NCI-H2029 treated with DMSO at 0.1 percent for 48 hours (cell line): ENCODE measurements at places on chromosomes 7 and 10.

DNA sequence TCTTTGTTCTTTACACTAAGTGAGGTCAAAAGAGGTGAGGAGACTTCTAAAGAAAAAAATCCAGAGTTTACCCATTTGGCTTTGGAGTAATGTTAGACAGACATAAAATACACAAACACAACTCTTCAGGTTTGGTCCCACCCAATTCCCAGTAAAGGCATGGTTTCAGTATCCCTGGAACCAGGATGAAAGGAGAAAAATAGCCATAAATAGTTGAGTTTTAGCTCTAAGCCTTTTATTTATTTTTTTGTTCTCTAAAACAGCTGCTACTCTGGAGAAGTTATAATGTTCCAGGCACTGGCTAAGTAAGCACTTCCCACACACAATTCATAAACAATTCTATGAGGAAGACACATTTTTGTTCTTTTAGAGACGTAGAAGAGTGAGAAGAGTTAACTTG, 4.0 kb downstream of the ABCB1 start:
- no peak for DNase-seq

DNA sequence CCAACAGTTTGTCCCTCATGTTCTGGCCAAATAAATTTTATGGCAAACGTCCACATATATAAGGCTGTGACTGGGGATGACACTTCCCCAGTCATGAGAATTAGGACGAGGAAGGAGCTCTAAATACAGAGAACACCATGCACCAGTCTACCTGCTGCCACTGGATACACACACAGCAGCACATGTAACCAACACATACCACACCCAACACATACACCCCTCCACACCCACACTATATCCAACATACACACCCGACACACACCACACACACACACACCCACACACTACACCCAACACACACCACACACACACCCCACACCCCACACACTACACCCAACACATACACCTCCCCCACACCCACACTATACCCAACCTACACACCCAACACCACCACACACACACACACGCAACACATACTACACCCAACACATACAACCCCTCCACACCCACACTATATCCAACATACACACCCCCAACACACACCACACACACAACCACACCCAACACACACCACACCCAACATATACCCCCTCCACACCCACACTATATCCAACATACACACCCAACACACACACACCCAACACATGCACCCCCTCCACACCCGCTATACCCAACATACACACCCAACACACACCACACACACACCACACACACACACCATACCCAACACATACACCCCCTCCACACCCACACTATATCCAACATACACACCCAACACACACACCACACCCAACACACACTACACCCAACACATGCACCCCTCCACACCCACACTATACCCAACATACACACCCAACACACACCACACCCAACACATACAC, 74.1 kb downstream of the HIPK2 start:
- peak; percentile 47 for DNase-seq

DNA sequence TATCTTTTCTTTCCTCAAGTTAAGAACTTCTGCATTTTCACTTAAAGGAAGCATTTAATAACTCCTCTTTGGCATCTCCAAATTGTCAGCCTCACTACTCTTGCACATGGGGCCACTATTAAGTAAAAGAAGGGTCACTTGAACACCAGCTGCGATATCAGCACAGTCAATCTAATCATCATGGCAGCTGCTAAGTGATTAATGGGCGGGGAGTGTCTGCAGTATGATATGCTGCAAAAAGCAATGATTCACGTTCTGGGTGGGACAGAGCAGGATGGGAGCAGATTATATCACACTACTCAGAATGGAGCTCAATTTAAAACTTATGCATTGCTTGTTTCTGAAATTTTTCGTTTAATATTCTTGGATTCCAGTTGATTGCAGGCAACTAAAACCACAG, 447.4 kb upstream of the PFKP start:
- no peak for DNase-seq

- DNase-seq, result no peak
Measured at GRCh38 chr10:98423691-98424120, 8.7 kb upstream of the PYROXD2 start.

DNA sequence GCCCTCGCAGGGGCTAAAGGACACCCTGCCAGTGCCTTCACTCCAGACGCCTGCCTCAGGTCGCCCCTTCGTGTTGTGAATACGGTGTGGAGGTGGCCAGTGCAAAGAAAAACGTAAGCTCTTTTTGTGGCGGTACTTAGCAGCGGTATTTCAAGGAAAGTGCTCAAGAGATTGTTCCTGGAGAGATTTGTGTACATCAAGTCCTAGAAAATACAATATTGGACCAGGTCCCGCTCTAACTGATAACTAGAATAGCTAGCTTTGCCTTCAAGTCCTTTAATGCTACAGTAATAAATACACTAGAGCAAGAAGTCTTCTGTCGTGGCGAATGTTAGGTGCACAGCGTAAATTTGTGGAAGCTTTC, 689 bp downstream of the PLCE1 start:
- DNase-seq, result no peak

DNA sequence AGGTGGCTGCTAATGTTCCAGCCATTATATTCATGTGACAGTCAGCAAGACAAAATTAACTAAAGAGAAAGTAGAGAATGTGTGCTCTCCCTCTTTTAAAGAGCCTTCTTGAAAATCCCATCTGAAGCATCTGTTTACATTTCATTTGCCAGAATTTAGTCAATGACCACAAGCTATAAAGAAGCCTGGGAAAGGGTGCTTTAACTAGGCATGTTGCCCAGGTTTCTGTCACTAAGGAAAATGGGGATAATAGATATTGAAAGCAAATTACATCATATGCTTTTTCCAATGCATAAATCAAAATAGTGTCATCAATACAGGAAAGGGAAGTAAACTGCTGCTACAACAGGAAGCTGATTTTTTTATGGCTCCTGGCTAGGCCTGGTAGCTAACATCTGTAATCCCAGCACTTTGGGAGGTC, 67.7 kb downstream of the ELAPOR2 start:
- DNase-seq, result peak; percentile 86

DNA sequence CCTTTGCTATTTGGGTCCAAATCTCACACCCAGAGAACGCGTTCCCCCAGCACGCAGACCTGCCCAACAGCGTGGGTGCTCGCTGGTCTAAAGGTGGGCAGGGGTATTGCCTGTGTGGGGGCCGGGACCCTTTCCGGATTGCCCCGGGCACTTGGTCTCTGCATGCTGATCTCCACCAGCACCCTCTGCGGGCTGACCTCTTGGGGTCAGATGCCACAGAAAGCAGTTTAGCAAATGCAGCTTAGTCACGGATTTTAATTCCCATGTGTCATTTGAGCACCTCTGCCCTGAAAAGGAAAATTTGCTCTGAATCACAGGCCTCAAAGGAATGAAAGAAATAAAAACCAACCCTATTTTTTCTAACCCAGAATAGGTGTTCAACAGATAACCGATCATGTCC, 46.7 kb downstream of the PKD1L1 start:
- no peak for DNase-seq

DNA sequence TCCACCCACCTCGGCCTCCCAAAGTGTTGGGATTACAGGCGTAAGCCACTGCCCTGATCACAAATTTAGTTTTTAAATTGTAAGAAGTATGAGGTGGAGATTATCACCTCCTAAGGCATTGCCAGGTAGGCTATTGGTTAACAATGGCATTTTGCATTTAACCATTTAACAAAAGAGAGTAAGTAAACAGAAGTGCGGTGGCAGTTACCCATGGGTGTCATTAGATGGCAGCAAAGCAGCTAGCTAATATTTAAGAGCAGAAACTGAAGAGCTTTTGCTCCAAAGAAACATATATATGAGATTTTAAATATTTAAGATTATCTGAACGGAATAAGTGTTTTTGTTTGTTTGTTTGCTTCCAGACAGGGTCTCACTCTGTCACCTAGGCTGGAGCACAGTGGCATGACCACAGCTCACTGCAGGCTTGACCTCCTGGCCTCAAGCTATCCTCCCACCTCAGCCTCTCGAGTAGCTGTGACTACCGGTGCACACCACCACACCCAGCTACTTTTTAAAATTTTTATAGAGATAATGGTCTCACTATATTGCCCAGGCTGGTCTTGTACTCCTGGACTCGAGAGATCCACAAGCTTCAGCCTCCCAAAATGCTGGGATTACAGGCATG, 325.5 kb upstream of the C7orf33 start:
- DNase-seq, result peak; percentile 75

GRCh38 chr10:79416578-79417255, 28.7 kb downstream of the ZCCHC24 start:
- DNase-seq, result no peak

DNA sequence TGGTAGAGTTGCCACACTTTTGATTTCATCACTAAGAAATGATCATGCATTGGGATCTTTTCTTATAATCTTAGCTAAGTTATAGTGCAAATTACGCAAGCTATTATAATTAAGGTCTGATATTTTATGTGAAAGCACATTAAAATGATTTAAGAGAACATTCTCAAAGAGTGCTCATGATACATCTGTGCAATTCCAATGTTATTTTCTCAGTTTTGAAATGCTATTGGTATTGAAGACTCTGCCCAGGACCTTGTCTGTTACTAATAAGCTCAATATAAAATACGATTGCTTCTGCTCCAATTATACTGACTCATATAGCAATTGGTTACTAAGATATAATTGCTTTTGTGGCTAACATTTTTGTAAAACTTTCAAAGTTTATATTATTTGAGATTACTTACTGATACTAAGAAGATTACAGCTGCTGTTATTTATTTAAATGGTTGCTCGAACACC, 180.9 kb downstream of the ADAM12 start:
- DNase-seq, result no peak

GRCh38 chr7:5477723-5478531, 54.3 kb upstream of the TNRC18 start:
- DNase-seq, result no peak

DNA sequence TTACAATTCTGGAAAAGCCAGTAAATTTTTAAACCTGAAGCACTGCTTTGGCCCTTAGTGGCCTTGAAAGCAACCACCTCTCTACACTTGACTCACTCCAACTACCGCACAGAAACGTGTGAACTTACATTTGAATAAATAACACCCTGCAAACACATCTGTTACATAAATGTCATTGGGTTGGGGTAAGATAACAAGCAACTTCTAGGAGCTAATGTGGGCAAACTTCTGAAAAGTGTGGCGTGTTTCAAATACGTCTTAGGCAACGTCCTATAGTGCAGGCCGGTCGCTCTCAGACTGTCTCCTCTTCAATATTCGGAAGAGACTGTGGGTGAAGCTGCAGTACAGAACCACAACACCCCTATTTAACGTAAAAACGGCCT, 474 bp downstream of the ORC5 start:
- no peak for DNase-seq

DNA sequence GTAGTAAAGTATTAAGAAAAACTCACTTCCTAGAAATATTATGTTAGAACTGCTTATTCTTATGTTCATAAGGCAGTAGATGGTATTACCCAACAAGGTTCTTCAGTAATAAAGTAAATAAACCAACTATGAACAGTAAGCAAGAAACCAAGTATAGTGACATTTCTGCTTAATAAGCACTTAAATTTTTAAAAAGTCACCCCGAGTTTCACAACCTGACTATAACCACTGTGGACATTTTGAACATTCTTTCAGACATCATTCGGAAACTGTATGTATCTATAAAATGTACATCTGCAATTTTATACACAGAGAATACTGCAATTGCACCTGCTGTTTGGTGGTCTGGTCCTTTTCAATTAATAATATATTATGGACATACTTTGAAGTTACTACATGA, 1073.6 kb downstream of the XPNPEP1 start:
- no peak for DNase-seq

GRCh38 chr7:26280723-26281122, 10.9 kb upstream of the SNX10 start:
- no peak for DNase-seq

GRCh38 chr7:120684463-120684862, 173.5 kb downstream of the TSPAN12 start:
- no peak for DNase-seq

GRCh38 chr10:115826396-115826795, 446.6 kb downstream of the GFRA1 start:
- no peak for DNase-seq

GRCh38 chr10:124324856-124325632, 93.7 kb downstream of the OAT start:
- no peak for DNase-seq

- DNase-seq, result no peak
Measured at GRCh38 chr7:94605031-94605430, 50.9 kb downstream of the SGCE start.

GRCh38 chr10:97434055-97434454, 8.1 kb downstream of the PGAM1 start:
- DNase-seq, result no peak

- DNase-seq, result no peak
Measured at GRCh38 chr10:87837445-87837844, 19.4 kb upstream of the ATAD1 start.

- no peak for DNase-seq
Measured at GRCh38 chr10:101030496-101031127, 317 bp downstream of the PDZD7 start.

- DNase-seq, result no peak
Measured at GRCh38 chr7:92608380-92609322, 18.5 kb upstream of the FAM133B start.
